ENCODE measurements at places on chromosomes 16 and 17.

DNA sequence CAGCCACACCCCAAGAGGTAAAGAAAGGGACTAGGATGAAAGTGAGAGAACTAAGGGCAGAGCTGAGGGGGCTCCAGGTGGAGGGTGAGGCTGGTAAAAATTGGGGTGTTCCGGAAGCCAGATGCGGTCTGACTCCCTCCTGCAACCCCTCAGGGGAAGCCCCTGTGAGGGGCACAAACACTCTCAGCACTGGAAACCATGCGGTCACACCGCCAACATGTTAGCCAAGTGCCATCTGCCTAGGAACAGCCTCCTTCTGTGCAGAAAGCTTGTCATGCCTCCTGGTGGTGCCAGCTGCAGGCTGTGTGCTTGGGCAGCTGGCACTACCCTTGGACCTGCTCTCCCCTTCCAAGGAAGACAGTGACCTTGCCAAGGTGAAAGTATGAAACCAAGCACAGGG is 83.5 kb upstream of the RPL38 start:
- DNase-seq, result no peak

- DNase-seq, result no peak
Observed at GRCh38 chr17:76500074-76500746, 1.0 kb downstream of the RHBDF2 start.

DNA sequence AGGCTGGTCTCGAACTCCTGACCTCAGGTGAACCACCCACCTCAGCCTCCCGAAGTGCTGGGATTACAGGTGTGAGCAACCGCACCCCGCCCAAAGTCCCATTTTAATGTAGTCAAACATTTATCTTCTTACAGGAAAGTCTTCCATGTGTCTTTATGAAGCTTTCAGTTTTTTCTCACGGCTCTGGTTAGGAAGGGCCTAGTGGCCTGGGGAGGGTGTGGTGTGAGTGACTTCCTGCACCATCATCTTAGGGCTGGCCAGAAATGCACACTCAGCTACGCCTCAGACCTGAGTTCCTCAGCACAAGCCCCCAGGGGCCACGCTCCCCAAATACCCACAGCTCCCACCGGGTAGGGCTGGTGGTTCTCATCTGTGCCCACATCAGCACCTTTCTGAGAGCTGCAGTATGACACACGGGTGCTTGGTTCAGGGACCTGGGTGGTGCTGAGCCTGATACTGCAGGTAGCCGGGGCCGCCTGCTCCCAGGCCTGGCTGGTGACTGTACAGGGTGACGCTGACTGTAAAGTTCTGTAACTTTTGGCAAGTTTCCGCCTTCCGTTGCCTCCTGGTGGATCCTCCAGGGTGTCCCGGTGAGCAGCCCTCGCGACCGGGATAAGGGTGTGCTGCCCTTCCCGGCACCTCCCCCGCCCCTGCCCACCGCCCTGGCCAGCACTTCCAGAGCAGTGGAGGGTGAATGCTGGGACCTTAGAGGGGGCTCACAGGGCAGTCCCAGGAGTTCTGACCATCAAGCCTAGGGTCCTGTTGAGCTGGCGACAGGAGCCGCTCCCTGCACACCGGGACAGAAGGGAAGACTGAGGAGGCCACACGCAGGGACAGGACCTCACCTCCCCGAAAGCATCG is 52.5 kb downstream of the ZNF778 start:
- DNase-seq, result no peak

DNA sequence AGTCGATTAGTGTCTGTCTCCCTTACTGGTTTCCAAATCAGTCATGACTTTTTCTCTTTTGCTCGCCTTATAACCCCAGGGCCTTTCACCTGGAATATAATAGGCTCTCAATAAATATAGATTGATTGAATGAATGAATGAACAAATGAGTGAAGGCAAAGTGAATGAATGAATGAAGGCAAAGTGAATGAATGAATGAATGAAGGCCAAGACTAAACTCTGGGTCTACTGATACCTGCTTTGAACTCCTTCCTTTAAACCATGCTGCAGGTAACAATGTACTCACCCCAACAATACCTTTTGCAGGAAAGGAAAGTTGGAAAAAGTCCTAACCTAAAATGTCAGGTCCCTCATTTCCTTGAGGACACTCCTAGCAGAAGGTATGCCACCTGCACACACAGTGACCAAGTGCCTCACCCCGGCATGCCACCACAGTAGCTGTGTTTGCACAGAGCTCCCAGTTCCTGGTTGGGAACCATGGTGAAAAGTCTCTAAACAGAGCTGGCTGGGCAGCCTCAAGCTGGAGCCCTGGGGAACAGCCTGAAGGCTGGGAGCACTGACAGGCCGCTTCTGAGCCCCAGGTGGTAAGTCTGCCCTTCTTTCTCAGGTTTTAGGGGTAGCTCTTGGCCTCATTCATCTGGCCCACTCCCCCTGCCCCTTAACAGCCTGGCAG is 42.7 kb upstream of the ANKFN1 start:
- DNase-seq, result no peak

GRCh38 chr16:86995456-86995855 is 321.7 kb downstream of the C16orf95 start:
- DNase-seq, result no peak

DNA sequence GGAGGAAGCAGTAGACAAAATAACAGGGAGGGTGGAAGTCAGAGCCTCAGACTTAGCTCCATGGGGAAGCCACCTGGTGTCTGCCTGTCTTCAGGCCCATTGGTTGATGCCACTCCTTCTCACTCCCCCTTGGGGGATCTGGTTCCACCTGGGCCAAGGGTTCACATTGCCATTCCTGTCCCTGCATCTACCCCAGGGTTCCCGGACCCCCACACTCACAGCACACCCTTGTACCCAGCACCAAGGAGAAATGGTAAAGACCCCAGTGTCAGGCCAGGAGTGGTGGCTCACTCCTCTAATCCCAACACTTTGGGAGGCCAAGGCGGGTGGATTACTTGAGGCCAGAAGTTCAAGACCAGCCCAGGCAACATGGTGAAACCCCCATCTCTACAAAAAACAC is 1.0 kb upstream of the CA7 start:
- DNase-seq, result no peak

DNA sequence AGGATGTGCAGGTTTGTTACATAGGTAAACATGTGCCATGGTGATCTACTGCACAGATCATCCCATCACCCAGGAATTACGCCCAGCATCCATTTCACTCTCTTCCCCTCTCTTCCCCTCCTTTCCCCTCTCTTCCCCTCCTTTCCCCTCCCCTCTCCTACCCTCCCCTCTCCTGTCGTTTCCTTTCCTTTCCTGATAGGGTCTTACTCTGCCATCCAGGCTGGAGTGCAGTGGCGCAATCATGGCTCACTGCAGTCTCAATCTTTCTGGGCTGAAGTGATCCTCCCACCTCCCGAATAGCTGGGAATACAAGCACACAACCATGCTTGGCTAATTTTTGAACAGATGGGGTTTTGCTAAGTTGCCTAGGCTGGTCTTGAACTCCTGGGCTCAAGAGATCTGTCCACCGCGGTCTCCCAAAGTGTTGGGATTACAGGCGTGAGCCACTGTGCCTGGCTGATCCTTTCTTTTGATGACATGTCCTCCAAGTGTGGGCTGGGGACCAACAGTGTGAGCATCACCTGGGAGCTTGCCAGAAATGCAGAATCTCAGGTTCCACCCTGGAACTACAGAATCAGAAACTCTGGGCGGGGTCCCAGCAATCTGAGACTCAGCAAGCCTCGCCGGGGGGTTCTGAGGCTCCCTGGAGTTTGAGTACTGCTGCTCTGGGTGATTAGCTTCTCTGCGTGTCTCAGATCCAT is 10.8 kb downstream of the ATP2C2 start:
- DNase-seq, result no peak

GRCh38 chr16:49499869-49500610 is 126.4 kb downstream of the C16orf78 start:
- DNase-seq, result no peak

- no peak for DNase-seq
Observed at GRCh38 chr16:64352246-64352645, 769.6 kb downstream of the CDH11 start.
